ENCODE measurements at places on chromosomes 3 and 15.

DNA sequence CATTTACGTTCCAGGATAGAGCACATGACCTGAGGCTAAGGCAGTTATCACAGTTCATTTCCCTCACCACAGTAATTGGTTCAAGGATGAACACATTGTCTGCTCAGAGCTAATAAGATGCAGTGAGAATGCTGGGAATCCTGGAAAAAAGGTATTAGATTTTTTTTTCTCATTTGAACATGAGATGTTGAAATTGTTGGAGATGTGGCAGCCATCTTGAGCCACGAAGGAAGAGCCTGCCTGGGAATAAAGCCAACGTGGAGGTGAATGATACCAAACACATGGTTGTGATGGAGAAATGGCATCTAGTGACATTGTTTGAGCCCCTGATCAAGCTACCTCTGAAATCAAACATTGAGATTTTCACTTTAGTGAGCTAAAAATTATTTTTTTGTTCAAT lies 16.0 kb upstream of the STT3B start:
- no peak for DNase-seq

GRCh38 chr3:21274079-21274571 lies 476.9 kb downstream of the ZNF385D start:
- no peak for DNase-seq

- no peak for DNase-seq
These were observed 3.2 kb downstream of the TYRO3 start for GRCh38 chr15:41562244-41562643.

- no peak for DNase-seq
These were observed 15.6 kb downstream of the SNAP23 start for GRCh38 chr15:42511007-42511391.

DNA sequence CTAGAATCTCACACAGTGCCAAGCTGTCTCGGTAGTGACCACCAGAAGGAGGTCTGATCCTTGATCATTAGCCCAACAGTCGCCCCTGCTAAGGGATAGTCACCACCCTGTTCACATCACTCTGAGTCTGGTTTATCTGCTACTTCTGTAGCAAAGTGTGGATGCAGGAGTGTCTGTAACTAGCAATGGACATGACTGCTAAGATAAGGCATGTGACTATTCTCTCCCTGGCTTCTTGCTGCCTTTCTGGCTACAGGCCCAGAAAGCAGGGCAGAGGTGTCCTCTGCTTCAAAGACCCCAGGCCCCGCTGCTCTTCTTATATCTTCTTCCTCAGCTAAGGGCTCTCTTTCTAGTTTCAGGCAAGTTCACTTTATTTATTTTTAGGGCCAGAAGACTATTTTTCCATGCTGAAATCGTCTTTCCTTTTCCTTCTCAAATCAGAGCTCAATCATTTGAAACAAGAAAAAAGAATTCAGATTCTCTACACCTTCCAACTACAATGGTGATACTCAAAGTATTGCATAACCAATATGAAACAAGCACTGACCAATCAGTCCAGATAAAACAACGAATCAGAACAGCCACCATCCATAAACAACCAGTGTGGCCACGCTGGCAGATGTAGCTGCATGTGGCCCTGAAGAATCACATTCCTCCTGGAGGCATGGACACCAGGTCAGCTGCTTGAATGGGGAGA lies 8.0 kb upstream of the KNG1 start:
- DNase-seq: no peak

All from skeletal muscle cell (primary cell).